Pancreas (tissue), 10 donors: ENCODE measurements at places on chromosomes 3 and 15. TPM values are rescaled to one million over a fixed set of nuclear protein-coding genes. Genes with fewer than 3 reads are reported as not detected.
A peak's percentile ranks its signal among the peaks of the same experiment; 100 is the strongest.

- H3K4me3 ChIP-seq = no peak overlapping the region
- H3K36me3 ChIP-seq = no peaks in the 10 kb centered on the region
- peaks cover 62% of the 10 kb centered on the region for H3K4me1 ChIP-seq
- H3K27me3 ChIP-seq = no peaks in the 10 kb centered on the region
- DNase-seq = no peak
- H3K27ac ChIP-seq = no peak overlapping the region
Observed at GRCh38 chr15:85618956-85619491, 175.7 kb downstream of the KLHL25 start.

- no peak for DNase-seq
- no peaks in the 10 kb centered on the region for H3K27me3 ChIP-seq
- no peak overlapping the region for H3K27ac ChIP-seq
- H3K36me3 ChIP-seq = no peaks in the 10 kb centered on the region
- H3K4me1 ChIP-seq = no peaks in the 10 kb centered on the region
- no peak overlapping the region for H3K4me3 ChIP-seq
Observed at GRCh38 chr3:38595393-38595792, 54.1 kb downstream of the SCN5A start.

DNA sequence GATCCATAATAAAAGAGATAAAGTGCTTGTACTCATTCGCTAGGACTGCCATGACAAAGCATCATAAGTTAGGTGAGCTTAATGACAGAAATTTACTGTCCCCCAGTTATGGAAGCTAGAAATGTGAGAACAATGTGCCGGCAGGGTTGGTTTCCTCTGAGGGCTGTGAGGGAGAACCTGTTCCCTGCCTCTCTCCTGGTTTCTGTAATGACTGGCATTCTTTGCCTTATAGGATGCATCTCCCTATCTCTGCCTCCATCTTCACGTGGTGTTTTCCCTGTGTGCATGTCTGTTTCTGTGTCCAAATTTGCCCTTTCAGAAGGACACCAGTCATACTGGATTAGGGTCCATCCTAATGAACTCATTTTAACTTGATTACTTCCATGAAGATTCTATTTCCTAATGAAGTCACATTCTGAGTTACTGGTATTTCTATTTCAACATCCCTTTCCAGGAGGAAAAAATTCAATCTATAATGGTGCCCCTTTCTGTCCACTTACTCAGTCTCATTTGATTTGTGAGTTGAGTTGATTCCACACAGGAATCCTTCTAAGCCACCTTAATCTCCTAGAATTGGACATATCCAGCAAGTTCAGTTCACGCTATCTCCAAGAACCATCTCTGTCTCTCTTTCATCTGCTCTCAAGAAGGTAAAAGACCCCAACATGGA is 71.2 kb upstream of the LIPC start:
- DNase-seq = no peak
- no peak overlapping the region for H3K4me3 ChIP-seq
- H3K36me3 ChIP-seq = no peaks in the 10 kb centered on the region
- no peak overlapping the region for H3K27ac ChIP-seq
- H3K27me3 ChIP-seq = no peaks in the 10 kb centered on the region

GRCh38 chr3:15754047-15754446 is 43.7 kb downstream of the ANKRD28 start:
- H3K27ac ChIP-seq = no peak overlapping the region
- peaks cover 14% of the 10 kb centered on the region for H3K4me1 ChIP-seq
- H3K27me3 ChIP-seq = no peaks in the 10 kb centered on the region

DNA sequence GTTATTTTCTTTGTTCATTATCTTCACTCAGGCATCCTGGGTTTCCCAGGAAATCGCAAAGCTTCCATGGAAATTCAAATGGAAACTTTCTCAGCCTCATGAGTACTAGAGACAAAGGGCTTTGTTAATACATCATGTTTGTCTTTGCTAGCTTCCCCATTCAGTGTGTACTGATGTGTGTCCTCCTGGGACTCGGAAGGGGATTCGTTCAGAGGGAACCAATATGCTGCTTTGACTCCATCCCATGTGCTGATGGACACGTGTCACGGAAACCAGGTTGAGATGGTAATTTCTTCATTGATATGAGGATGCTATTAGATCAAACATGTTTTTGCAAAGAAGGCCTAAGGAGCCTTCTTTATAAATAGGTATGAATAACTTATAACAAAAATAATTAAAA is 87.0 kb upstream of the KCNAB1 start:
- H3K4me3 ChIP-seq = no peak overlapping the region
- DNase-seq = no peak
- H3K27me3 ChIP-seq = no peaks in the 10 kb centered on the region
- H3K4me1 ChIP-seq = no peaks in the 10 kb centered on the region
- H3K36me3 ChIP-seq = no peaks in the 10 kb centered on the region

- no peaks in the 10 kb centered on the region for H3K36me3 ChIP-seq
- no peaks in the 10 kb centered on the region for H3K27me3 ChIP-seq
- DNase-seq = no peak
- H3K27ac ChIP-seq = peak overlapping the region; percentile 36
Observed at GRCh38 chr3:128317101-128317697, 149.5 kb downstream of the DNAJB8 start.

DNA sequence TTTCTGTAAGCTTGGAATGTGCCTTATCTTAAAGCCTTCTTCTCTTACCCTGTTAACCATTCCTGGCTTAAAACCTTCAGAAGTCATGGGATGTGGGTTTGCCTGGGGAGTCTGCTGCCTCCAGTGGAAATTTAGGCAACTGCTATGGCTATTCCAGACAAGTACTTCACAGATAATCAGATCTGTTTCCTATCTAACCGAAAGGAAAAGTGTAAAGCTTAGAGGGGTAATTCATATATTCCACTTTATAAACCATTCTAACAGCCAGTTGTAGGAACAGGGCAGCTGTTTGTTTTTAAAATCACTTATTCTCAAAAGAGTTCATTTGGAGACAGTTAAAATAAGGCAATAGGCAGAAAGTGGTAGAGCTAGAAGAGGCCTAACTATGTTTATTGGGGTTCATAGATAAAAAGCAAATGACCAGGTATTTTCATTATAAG is 219.9 kb downstream of the TCF12 start:
- H3K4me3 ChIP-seq = no peak overlapping the region
- H3K36me3 ChIP-seq = no peaks in the 10 kb centered on the region
- peaks cover 4% of the 10 kb centered on the region for H3K4me1 ChIP-seq
- H3K27ac ChIP-seq = no peak overlapping the region
- peak; percentile 13 for DNase-seq
- no peaks in the 10 kb centered on the region for H3K27me3 ChIP-seq

DNA sequence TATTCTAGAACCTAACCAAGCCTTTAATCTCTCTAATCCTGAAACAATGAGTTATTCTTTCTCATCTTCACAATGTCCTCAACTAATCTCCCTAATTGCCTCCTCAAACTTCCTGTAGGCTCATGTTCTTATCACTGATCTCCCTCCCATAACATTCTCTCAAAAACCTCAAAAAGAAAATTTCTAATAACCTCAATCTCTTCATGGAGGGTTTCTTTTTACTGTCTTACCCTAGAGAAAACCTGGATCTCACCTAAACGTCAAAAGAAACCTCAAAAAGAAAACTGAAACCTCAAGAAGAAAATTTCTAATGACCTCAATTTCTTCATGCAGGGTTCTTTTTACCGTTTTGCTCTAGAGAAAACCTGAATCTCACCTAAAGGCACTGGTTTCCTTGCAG is 150.2 kb downstream of the GSK3B start:
- H3K36me3 ChIP-seq = no peaks in the 10 kb centered on the region
- H3K27me3 ChIP-seq = no peaks in the 10 kb centered on the region
- no peak overlapping the region for H3K27ac ChIP-seq
- H3K4me3 ChIP-seq = no peak overlapping the region
- H3K4me1 ChIP-seq = peaks cover 10% of the 10 kb centered on the region

DNA sequence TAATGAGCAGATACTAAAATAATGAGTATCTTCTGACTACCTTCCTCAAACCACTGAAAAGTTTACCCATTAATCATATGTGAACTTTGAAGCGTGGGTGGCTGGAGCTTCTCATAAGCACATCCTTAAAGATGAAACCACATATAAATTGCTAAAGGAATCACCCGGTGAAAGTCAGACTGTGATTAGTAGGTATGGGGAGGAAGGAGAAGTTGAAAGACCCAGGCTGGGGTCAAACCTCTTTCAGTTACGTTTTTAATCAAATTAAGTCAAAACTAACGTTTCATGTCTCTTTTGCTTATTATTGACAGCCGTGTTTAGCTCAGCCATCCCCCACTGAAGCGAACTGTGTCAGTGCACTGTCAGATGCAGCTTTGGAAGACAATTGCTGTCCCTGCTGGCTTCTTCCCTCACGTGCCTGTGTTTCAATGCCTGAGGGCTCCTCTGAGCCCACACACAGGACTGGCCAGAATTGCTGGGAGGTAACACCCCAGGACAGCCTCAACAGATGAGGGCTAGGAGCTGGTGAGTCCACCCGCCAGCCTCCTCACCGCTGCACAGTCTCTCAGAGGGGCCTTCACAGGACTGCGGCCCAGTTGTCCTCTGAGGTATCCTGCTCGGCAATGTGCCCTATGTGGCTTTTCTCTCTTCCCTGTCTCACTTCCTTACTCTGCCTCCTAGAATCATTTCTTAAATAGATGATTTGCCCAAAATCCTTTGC is 29.3 kb upstream of the SH3BP5 start:
- no peaks in the 10 kb centered on the region for H3K36me3 ChIP-seq
- DNase-seq = no peak
- no peak overlapping the region for H3K27ac ChIP-seq
- no peaks in the 10 kb centered on the region for H3K4me1 ChIP-seq

DNA sequence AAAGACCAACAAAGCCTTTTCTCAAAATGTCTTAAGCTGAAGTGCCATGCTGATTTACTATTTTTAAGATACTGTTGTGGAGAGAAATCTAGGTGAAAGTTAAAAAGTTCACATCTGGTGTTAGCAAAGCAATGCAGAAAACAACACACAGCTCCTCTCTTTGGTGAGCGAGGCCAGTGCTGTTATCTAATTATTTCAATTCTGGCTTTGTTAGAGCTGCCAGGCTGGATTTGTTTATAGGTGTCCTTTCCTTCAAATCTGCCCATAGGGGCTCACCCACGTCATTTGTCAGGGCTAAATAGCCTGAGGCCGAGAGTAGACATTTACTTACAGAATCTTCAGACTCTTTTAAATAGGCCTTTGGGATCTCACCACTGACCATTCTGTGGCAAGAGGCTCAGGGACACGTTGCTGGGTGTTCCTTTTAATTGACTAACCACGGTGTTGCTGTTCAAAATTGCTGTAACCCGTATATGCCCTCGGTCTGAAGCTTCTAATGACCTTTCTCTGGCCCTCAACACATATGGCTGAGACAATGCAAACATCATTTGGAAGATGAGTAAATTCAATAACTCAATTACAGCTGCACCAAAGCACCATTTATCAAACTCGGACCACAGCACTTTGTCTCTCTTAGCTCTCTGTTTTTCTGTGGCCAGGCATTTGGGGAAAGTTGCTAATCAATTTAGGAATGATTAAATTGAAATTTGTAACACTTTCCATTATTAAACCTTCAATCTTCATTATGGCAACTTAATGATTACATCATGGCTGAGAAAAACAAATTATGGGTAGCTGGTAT is 152.6 kb downstream of the PDZRN3 start:
- H3K4me3 ChIP-seq = no peak overlapping the region
- H3K36me3 ChIP-seq = no peaks in the 10 kb centered on the region
- no peak for DNase-seq

- no peaks in the 10 kb centered on the region for H3K27me3 ChIP-seq
- H3K4me1 ChIP-seq = no peaks in the 10 kb centered on the region
- H3K27ac ChIP-seq = no peak overlapping the region
- DNase-seq = no peak
Observed at GRCh38 chr3:72238801-72239200, 453.9 kb upstream of the PROK2 start.

- H3K27ac ChIP-seq = no peak overlapping the region
- no peaks in the 10 kb centered on the region for H3K27me3 ChIP-seq
- DNase-seq = no peak
- H3K4me3 ChIP-seq = no peak overlapping the region
- H3K36me3 ChIP-seq = no peaks in the 10 kb centered on the region
- H3K4me1 ChIP-seq = no peaks in the 10 kb centered on the region
Observed at GRCh38 chr3:59749291-59749690, 699.5 kb upstream of the CFAP20DC start.

DNA sequence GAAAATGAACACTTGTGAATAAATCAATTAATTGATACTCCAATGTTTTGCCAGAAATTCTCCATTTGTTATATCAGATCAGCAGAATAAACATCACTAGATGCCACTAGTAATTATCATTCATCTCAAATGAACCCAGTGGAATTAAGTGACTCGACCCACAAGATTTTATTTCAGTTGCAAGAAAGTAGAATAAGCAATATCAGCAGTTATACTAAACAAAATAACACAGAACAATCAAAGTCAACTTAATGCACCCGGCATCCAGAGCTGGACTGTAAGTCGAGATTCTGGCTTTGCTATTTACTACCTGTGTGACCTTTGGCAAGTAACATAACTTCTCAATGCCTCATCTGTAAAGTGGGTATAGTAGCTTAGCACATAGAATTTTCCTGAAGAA is 256.5 kb downstream of the MEIS2 start:
- H3K27me3 ChIP-seq = no peaks in the 10 kb centered on the region
- H3K27ac ChIP-seq = no peak overlapping the region
- no peaks in the 10 kb centered on the region for H3K36me3 ChIP-seq
- no peak for DNase-seq
- no peaks in the 10 kb centered on the region for H3K4me1 ChIP-seq

DNA sequence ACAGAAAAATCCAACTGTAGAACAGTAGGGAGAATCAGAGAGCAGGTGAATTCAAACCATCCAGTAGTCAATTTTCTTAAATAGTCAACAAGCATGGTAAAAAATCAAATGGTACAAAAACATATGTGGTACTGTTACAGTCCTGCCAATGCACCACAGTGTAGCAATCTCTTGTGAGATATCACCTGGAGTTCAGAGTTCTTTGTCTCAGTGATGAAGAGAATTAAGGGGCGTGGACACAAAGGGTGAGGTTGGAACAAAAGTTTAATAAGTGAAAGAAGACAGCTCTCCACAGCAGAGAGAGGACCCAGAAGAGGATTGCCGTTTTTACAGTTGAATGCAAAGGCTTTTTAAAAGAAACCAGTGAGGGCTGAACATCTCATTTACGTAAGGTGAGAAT is 113.2 kb downstream of the NEO1 start:
- H3K4me3 ChIP-seq = no peak overlapping the region
- H3K4me1 ChIP-seq = no peaks in the 10 kb centered on the region
- no peak overlapping the region for H3K27ac ChIP-seq

DNA sequence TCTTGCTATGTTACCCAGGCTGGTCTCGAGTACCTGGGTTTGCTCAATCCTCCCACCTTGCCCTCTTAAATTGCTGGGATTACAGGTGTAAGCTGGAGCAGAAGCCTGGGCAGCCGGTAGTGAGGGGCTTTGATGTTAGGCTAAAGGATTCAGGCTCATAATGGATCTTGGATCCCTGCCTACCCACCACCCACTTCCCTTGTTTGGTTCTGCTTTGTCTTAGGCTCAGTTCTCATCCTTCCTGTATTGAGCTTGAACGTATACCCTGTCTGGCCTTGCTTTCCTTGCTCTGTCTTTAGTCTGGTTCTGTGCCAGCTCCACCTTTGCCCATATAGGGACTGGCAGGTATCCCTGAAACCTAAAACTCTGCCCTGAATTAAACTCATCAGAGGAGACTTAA is 1.7 kb downstream of the PPCDC start:
- H3K4me3 ChIP-seq = no peak overlapping the region
- H3K36me3 ChIP-seq = no peaks in the 10 kb centered on the region
- H3K27me3 ChIP-seq = no peaks in the 10 kb centered on the region
- no peak overlapping the region for H3K27ac ChIP-seq

Gene FBXL22
- 0.40 TPM for total RNA-seq

Gene MUC13
- total RNA-seq = 3.3 TPM

Gene KIF23
- total RNA-seq = 2.0 TPM

Gene OR5H1
- total RNA-seq = not detected

Gene HIGD2B
- total RNA-seq = not detected

Gene NPAP1
- 0.09 TPM for total RNA-seq

Gene ZNF639
- 17.2 TPM for total RNA-seq

Gene THRB
- total RNA-seq = 7.7 TPM

Gene GABRR3
- not detected for total RNA-seq

Gene BUB1B
- total RNA-seq = 0.92 TPM
